ENCODE measurements at places on chromosomes 4 and X.

DNA sequence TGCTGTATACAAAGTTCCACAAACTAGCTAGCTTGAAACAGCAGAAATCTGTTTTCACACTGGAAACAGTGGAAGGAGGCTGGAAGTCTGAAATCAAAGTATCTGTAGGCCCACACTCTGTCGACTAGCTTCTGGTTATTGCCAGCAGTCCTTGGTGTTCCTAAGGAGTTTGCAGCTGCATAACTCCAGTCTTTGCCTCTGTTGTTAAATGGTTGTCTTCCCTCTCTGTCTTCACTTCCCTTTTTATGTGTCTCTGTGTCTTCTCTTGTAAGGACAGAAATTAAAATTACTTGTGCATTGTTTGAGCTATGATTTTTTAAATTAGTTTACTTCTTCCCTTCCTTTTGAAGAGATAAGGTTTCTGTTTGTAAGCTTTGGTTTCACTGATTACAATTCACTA is 8.2 kb downstream of the MTHFD2L start:
- no peak for DNase-seq

DNA sequence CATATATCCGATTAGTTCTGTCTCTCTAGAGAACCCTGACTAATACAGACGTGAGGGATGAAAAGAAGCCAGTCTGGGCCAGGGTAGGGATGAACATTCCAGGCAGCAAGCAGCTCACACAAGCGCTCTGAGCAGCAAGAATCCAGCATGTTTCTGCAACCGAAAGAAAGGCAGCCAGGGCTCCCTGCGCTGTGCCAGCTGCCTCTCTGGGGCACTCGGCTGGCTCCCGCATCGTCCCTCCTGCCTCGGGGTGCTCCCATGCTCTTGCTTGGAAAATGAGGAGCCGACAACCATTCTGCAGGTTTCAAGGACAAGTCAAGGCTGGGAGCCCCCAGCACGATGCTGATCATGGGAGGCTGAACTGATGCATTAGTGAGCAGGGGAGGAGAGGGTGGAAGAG is 7.0 kb downstream of the JAKMIP1 start:
- DNase-seq: no peak

GRCh38 chr4:165502916-165503907 is 124.4 kb downstream of the CPE start:
- DNase-seq: no peak

GRCh38 chr4:139672215-139672614 is 6.6 kb downstream of the MGST2 start:
- no peak for DNase-seq

- no peak for DNase-seq
Observed at GRCh38 chr4:13541176-13541604, 3.1 kb downstream of the NKX3-2 start.

DNA sequence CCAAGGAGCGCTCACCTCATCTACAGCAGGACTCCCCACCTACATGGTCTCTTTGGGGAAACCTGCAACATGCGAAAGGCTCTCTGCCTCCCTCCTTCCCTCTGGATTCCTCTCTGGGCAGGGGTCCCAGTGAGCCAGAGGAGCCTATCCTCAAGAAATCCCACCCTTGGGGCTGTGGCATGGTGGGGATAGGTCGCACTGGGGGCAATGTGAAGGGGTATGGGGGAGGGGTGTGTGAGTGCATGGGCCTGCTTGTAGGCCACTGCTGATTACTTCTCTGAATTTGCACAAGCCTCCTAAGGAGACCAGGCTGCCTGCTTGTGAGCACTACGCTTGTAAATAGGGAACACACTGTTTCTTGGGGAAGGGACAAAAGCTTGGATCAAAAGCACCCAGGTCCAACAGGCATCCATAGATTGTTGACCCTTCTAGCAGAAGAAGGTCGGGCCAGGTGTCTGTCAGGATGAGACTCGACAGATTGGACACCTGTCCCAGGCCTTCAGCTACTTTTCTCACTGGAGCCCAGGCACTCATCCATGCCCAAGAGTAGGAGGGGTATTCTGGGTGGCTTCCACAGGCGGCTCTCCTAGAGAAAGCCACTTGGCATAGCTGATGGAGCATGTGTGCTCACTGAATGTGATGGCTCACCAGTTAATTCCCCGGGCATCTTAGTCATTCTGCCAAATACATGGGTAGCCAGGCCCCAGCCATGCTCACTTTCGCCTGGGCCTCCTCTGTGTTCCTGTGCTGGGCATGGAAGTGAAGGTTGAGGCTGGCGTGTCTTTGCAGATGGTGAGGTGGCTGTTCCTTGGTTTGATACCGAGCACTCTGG is 75.0 kb downstream of the NBDY start:
- DNase-seq: no peak

- no peak for DNase-seq
Observed at GRCh38 chr4:25182937-25183336, 22.7 kb upstream of the SEPSECS start.

DNA sequence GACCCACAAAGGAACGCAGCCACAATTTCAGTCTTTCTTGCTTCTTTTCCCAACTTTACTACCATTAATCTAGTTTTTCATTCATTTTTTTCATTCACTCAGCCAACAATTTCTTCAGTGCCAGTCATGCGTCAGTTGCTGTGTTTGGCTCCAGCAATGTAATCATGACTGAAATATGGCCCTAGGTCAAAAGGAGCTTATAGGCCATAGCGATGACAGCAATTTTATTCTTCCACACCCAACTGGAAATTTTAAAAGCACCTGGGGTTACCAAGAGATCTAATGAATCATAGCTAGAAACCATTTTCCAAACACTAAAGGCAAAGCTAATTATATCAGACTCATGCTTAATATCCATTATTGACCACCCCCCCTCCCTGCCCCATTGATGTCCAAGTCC is 29.8 kb upstream of the C1QTNF7 start:
- no peak for DNase-seq

DNA sequence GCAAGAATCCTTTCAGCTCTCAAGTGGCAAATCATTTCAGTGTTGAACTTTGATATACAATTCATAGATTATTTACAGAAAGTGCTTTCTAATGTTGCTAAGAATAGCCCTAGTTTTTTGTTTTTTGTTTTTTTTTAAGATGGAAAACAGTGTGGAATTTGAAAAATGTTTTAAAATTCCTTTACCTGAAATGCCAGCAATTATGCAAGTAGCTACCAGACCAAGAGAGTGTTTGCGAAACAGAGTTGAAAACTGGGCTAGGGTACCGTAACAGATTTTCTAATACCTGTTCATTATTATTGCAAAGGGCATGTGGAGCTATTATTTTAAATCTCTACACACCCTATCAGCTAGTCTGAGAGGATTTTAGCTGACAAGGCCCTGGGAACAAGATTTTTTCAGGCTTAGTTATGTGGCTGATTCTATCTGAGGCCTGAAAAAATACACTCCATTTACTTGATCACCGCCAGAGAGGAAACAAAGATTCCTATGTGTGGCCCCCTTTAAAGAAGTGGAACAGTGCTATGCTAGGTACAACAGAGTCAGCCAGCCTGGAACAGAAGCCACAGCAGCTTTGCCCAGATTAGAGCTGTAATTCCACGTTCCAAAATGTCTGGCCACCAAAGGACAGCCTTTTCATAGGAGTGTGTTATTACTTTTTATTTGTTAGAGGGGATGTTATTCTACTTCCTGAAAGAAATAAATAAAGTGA is 46.9 kb upstream of the SLC39A8 start:
- DNase-seq: no peak

DNA sequence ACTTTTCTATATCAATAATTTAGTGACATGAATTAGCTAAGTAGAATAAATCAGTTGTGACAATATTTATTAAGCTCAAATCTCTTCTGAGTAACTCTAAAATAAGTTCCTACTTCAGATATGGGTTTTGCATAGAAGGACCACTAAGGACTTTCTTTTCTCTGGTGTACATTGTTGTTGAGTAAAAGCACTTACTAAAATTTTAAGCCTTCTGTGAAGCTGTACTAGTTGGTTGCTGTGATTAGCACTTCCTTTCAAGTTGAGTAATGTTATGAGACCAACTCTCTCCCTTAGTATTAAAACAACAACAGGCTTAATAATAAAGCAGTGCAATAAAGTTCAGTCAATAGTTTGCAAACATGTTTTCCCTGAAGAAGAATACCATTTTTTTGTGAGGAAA is 667.4 kb upstream of the NDST4 start:
- DNase-seq: no peak

- no peak for DNase-seq
Observed at GRCh38 chr4:5460106-5460801, 248.1 kb downstream of the EVC2 start.

- no peak for DNase-seq
Observed at GRCh38 chr4:156946516-156947424, 24.8 kb downstream of the PDGFC start.

DNA sequence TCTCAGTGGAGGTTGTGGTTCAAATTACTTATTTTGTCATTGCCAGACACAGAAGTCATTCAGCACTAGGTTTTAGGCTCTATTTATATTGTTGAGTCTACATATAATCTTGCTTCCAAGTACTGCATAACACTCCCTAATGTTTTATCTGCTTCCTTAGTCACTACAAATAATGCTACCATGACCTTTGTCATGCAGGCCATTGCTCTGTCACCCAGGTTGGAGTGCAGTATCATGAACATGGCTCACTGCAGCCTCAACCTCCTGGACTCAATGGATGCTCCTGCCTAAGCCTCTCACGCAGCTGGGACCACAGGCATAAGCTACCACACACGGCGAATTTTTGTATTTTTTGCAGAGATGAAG is 23.5 kb upstream of the PDZD4 start:
- no peak for DNase-seq

GRCh38 chr4:98748609-98749008 is 90.2 kb upstream of the TSPAN5 start:
- DNase-seq: no peak

GRCh38 chrX:40437348-40437747 is 143.4 kb upstream of the ATP6AP2 start:
- DNase-seq: no peak

DNA sequence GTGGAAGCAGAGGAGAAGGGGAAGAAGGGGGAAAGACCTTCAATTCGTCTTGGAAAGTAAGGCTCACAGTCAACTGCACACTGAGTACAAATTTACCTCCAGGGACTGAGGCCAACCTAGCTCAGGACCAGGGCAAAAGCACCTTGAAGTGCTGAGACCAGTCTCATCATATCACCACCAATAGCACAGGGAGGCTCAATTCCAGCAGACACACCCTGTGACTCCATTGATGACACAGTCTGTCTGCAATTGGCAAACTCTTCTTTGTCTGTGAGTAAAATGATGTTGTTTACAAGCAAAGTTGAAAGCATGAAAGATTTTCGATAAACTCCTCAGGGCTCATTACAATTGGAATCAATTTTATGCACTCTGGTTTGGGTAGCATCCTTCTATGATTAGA is 32.3 kb downstream of the TRIML1 start:
- no peak for DNase-seq

GRCh38 chr4:2757426-2757825 is 1.3 kb upstream of the TNIP2 start:
- DNase-seq: no peak

DNA sequence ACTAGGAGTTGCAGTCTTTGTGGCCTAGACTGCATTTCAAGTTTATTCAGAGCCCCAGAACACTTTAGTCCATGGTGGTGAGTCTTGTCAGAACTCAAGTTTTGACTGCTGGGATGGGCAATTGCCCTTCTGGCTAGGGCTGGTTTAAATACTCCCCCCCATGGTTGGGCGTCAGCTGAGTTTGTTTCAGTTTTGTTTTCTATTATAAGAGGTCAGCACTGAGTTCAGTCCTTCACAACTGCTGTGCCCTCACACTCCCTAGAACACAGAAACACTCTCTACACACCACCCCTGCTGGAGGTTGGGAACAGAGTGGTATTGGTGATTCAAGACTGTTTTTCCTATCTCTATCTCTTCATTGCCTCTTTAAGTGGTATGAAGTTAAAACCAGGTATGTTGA is 217.0 kb downstream of the GUCY2F start:
- no peak for DNase-seq

DNA sequence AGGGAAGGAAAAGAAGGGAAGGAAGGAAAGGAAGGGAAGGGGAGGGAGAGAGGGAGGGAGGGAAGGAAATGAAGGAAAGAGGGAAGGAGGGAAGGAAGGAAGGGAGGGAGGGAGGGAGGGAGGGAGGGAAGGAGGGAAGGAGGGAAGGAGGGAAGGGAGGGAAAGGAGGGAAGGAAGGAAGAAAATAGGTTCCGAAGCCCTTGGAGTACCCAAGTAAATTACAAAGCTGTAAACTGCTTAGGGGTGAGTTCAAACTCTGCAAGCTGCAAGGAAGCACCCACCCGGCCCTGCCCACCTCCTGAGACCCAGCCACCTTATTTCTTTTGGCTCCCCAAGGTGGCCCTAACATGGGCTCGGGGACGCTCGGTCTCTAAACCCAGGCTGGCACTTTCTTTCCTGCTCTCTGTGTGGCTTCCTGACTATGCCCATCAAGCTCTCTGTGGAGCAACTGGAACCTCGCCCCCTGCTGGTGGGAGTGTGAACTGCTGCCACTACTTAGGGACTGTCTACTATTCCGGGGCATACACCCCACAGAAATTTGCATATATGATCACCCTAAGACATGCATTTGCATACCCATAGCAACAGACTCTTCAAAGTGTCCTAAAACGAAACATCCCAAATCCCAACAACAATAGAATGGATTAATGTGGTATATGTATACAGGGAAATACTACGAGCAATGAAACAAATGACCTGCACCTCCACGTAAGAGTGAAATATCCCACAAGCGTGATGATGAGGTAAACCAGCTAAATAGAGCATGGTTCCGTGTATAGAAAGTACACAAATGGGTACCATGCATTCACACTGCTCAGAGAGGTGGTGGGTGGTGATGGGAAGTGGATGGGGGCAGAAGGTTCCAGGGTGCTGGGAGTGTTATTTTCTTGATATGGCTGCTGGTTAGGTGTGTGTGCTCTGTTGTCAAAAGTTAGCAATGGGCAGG is 151.7 kb upstream of the TBL1X start:
- peak; percentile 34 for DNase-seq

DNA sequence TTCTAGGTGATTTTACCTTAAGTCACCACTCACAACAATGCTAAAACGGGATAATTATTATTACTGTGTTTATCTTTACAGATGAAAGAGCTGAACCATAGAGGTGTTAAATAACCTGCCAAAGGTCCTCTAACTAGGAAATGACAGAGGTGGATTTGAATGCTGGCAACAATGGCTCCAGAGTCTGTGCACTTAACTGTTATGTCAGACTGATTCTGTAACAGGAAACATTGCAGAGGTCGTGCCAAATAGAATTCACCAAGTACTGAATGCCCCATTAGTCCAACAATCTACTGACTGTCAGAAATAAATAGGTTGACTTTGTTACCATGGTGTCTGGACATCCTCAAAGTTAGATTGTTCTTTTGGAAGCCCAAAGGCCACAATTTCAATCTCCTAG is 20.9 kb upstream of the USP27X start:
- no peak for DNase-seq

DNA sequence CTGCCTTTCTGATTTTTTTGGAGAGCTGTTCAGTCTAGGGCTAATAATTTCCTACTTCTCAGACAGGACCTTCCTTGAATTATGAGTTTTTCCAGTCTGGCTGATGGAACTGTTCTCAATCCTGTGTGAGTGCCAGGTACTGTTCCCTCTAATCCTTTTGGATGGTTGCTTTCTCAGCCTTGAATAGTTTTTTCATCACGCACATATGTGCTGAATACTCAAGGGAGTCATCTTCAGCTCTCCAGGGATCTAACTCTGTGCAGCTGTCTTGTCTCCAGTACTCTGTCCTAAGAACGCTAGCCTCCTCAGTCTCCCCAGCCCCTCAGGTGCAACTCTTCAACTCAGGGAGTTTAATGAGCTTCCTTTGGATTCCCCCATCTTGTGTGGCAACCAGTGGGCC is 93.2 kb downstream of the GASK1B start:
- DNase-seq: no peak

GRCh38 chrX:11665168-11666111 is at the start of gene ARHGAP6:
Gene ARHGAP6 (minus strand): TSS chrX:11665920. CDS start chrX:11664828, 1,092 bp downstream.
- DNase-seq: no peak

Data from effector CD8-positive, alpha-beta T cell (primary cell).